ENCODE measurements at places on chromosomes 6 and 20. TPM values are rescaled to one million over a fixed set of nuclear protein-coding genes. Genes with fewer than 3 reads are reported as not detected.

- DNase-seq: peak; percentile 72
- H3K27ac ChIP-seq: peak overlapping the region; percentile 80
- H3K4me3 ChIP-seq: peak overlapping the region; percentile 19
- H3K36me3 ChIP-seq: no peaks in the 10 kb centered on the region
Observed at GRCh38 chr6:129575378-129576118, 134.4 kb downstream of the ARHGAP18 start.

DNA sequence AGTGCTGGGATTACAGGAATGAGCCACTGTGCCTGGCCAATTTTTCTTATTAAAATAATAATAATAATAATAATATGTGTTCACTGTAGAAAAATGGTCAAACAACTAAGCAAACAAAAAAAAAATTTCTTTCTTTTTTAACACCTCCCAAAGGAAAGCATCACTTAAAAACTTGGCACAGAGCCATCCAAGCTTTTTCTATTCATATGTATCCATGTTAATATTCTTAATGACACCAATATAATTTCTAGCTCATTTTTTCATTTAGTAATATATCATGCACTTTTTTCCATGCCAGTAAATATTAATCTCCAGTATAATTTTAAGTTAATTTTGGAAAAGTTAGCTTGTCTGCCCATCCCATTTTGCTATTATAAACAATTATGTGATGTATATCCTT, 101.8 kb downstream of the MBOAT1 start:
- no peaks in the 10 kb centered on the region for H3K4me1 ChIP-seq
- no peak overlapping the region for H3K4me3 ChIP-seq
- no peaks in the 10 kb centered on the region for H3K36me3 ChIP-seq
- no peaks in the 10 kb centered on the region for H3K27me3 ChIP-seq
- DNase-seq: no peak
- H3K27ac ChIP-seq: no peak overlapping the region

DNA sequence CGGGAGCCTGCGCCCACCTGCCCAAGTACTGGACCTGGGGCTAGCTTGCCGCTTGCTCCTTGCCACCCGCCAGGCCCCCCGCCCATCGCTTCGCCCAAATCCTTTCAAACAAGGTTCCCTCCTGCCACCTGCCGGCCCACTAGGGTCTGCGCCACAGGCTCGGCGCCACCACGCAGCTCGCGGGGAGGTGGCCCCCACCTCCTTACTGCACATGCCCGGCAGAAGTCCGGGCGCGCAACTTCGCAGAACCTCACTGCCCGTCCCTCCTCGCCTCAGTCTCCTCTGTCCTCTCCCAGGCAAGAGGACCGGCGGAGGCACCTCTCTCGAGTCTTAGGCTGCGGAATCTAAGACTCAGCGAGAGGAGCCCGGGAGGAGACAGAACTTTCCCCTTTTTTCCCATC, 11.2 kb downstream of the GNAS-AS1 start:
- no peak overlapping the region for H3K4me3 ChIP-seq
- no peaks in the 10 kb centered on the region for H3K36me3 ChIP-seq
- H3K4me1 ChIP-seq: no peaks in the 10 kb centered on the region
- H3K27ac ChIP-seq: no peak overlapping the region
- peak; percentile 21 for DNase-seq

DNA sequence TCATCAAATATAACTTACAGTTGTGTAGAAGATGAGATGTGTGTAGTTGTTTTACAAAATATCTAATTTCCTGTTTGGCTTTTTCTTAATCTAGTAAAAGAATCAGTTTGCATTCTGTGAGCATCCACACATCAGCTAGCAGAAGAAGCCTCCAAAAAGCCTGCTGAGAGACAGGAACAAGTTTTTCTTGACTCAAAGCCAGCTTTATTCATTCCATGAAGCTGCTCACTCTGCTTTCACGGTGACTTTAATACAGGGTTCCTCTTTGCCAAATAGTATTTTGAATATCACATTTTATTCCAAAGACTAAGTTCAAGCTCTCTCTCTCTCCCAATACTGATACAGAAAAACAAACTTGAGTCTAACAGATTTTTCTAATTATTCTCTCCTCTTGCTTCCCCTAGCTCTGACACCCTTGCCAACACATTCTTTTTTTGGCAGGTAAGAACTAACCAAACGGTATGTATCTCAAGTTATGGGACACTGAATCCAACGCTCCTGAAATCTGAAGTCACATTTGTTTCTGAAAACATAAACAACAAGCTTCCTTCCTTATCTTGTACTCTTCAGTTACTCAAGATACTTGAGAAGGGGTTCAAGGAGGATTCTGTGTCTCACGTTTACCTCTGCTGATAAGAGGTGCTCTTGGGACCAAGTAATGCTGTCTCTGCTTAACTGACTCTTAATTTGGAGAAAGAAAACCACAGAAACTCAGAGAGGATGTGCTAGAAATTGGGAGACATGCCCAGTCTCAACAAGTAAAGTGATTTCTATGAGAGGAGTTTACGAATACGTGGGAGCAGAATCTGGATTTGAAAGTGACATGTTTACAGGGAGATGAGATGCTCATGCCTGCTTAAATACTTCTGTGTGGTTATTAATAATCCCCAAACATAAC, 184.2 kb upstream of the SPTLC3 start:
- no peaks in the 10 kb centered on the region for H3K27me3 ChIP-seq
- no peaks in the 10 kb centered on the region for H3K4me1 ChIP-seq
- DNase-seq: no peak
- no peaks in the 10 kb centered on the region for H3K36me3 ChIP-seq
- no peak overlapping the region for H3K27ac ChIP-seq

The NNAT gene
- 10.7 TPM for total RNA-seq

The BPIFB1 gene
- not detected for total RNA-seq

DNA sequence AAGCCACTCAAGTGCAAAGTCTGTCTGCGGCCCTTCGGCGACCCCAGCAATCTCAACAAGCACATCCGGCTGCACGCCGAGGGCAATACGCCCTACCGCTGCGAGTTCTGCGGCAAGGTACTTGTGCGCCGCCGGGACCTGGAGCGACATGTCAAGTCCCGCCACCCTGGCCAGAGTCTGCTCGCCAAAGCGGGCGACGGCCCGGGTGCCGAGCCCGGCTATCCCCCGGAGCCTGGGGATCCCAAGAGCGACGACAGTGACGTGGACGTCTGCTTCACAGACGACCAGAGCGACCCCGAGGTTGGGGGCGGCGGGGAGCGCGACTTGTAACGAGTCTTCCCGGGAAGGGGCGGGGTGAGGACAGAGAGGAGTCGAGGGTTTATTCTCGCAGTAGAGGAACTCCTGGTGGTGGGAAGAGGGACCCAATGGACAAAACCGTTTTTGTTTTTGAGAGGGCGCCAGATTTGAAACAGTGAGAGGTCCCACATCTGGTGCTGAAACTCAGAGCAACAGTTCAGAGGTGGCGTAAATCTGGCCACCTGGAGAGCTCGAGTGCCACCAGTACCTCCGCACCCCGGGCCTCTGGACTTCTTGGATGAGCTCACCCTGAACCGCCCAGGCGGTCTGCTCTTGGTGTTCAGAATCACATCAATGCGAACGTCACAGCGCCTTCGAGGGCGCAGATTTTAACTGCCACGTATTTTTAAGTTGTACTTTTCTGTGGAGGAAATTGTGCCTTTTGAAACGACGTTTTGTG, 8.0 kb downstream of the PRDM13 start:
- H3K36me3 ChIP-seq: no peaks in the 10 kb centered on the region
- DNase-seq: no peak
- H3K27me3 ChIP-seq: peaks cover 68% of the 10 kb centered on the region
- no peak overlapping the region for H3K27ac ChIP-seq
- peaks cover 6% of the 10 kb centered on the region for H3K4me1 ChIP-seq
- H3K4me3 ChIP-seq: no peak overlapping the region

DNA sequence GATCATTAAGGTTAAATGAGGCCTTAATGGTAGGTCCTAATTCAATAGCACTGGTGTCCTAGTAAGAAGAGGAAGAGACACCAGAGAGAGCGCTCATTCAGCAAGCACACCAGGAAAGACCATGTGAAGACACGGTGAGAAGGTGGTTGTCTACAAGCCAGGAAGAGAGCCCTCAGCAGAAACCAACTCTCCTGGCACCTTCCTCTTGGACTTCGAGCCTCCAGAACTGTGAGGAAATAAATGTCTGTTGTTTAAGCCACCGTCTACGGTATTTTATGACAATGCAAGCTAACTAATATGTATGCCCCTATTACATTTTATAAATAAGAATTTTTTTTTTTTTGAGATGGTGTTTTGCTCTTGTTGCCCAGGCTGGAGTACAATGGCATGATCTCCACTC, 59.3 kb downstream of the IL20RA start:
- no peak overlapping the region for H3K4me3 ChIP-seq
- peaks cover 29% of the 10 kb centered on the region for H3K27me3 ChIP-seq
- no peaks in the 10 kb centered on the region for H3K36me3 ChIP-seq
- no peak overlapping the region for H3K27ac ChIP-seq

DNA sequence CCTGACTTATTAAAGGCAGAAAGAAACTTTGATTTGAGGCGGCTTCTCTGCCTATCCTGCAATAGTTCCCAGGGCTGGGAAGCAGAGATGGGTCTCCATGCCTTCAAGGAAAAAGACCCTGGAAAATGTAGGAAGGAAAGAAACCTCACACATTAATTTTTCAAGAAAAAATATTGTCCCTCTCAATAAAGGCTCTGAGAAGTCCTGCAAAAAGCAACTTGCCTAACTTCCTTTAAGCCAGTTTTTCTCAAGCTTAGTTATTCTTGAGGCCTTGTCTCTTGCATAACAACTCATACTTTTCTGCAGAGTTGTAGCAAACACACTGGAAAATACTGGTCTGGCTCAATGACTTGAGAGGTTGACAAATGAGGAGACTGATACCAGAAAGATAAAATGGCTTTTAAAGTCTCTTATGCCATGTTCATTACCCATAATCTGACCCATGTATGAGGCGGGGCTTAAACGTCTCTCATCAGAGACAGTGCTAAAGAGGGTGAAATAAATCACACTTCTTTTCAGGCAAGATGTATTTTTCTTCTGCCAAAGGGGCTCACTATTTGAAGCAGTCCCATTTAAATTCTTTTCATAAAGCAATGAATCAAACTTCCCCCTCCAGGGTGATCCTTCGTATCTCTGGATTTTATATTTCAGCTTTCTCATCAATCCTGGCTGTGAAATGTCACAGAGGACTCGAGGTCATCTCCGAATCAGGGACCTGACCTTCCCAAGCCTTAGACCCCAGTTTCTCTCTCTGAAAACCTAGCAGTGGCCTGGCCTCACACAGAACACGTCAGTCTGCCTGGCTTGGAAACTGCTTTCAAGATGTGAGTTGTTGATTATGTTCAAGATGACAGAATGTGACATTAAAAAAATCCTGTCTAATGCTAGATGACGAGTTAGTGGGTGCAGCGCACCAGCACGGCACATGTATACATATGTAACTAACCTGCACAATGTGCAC, 82.3 kb upstream of the KCNG1 start:
- H3K36me3 ChIP-seq: no peaks in the 10 kb centered on the region
- peaks cover under 1% of the 10 kb centered on the region for H3K27me3 ChIP-seq
- DNase-seq: no peak
- H3K27ac ChIP-seq: no peak overlapping the region

DNA sequence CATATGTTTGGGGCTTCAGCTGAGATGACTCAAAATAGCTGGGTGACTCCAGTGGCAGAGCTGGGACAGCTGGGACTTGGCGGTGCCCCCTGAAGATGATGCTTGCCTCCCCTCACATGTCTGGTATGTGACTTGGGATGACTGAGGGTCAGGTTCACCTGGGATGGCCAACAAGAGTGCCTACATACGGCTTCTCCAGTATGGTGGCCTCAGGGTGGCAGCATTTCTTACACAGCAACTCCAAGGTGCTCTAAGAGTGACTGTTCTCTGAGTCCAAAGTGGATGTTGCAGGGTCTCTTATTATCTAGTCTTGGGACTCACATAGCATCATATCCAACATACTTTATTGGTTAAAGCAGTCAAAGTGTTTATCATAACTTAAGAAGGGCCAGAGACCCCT, 87.8 kb upstream of the CENPW start:
- no peaks in the 10 kb centered on the region for H3K36me3 ChIP-seq
- no peaks in the 10 kb centered on the region for H3K27me3 ChIP-seq
- no peak overlapping the region for H3K27ac ChIP-seq
- DNase-seq: no peak

The SPAG4 gene
- total RNA-seq: 3.7 TPM

DNA sequence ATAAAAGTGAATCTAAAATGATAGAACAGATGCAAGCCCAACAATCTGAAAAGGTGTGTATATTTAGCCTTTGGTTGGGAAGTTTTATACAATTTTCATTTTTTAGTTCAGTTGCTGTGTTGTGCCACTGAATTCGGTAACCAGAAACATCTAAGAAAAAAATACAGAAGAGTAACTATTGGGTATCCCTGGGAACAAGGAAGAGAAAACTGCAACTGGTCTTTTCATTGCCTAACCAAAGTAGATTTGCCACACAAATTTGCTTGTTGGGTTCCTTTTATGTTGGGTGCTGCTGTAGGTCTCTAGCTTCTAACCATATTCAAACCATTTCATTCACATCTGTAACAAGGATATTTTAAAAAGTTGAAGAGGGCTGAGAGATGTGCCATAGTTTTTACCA, 2.8 kb upstream of the TMEM30A start:
- H3K27me3 ChIP-seq: no peaks in the 10 kb centered on the region
- peaks cover 13% of the 10 kb centered on the region for H3K4me1 ChIP-seq
- H3K36me3 ChIP-seq: no peaks in the 10 kb centered on the region
- H3K27ac ChIP-seq: no peak overlapping the region
- no peak overlapping the region for H3K4me3 ChIP-seq

DNA sequence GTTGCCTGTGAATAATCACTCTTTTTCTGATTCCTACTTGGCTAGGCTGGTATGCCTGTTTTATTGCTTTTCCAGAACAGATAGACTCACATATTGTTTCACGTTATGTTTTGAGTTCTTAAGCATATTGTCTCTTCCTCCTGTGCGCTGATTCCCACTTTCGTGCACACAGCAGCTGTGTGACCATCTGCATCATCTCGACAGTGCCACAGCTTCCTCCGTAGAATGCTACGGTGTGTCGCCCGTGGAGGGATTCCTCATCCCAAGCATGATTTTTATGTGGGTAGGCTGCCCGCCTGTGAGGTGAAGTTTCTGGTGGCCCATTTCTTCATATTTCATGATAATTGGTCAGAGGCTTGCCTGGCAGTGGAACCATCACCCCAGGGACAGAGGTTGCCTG, 31.8 kb downstream of the PLCB4 start:
- H3K4me1 ChIP-seq: no peaks in the 10 kb centered on the region
- H3K4me3 ChIP-seq: no peak overlapping the region
- H3K27ac ChIP-seq: no peak overlapping the region
- no peaks in the 10 kb centered on the region for H3K27me3 ChIP-seq

The LAMP5 gene
- not detected for total RNA-seq
